ENCODE measurements at places on chromosomes 11 and 22.
A peak's percentile ranks its signal among the peaks of the same experiment; 100 is the strongest.

DNA sequence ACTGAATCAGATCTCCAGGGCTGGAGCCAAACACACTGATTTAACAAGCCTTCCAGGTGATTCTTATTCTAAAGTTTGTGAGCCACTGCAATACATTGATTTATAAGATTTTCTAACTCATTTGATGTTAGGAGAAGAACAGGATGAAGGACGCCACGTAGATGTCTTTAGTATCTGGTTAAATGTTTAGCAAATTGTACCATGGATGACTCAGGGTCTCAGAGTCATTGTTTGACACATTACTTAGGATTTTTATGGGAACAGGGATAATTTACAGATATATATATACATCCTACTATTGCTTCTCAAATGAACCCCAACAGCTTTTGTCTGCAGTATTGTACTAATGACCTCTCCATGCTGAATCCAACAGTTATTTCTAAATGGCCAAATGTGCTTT is 143.1 kb upstream of the DDI1 start:
- no peak for DNase-seq

DNA sequence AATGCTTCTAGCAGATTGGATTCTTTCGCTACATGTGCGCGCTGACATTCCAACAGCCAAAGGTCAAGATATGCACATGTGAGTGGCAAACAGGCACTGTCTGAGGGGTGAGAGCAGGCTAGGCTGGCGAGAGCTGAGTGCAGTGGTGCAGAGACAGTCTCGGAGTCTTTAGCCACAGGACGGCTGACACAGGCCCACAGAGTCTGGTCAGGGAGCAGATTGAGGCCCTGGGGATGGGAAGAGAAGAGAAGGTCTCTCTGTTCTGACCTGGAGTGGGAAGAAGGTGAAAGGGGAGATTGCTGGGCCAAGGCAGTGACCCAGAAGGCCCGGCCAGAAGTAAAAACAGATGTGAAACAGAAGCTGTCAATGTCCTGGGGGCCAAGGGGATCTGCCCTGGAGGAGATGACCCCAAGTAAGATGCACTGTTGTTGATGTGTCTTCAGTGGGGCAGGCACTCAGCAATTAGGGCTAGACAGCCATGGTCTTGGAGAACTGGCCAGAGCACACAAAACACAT is 197.8 kb downstream of the ETS1 start:
- no peak for DNase-seq

- no peak for DNase-seq
Observed at GRCh38 chr22:20463324-20464095, 25.9 kb upstream of the SCARF2 start.

- DNase-seq: no peak
Observed at GRCh38 chr11:44926036-44926435, 24.6 kb downstream of the TP53I11 start.

- DNase-seq: no peak
Observed at GRCh38 chr11:88337987-88338668, 592 bp upstream of the CTSC start.

DNA sequence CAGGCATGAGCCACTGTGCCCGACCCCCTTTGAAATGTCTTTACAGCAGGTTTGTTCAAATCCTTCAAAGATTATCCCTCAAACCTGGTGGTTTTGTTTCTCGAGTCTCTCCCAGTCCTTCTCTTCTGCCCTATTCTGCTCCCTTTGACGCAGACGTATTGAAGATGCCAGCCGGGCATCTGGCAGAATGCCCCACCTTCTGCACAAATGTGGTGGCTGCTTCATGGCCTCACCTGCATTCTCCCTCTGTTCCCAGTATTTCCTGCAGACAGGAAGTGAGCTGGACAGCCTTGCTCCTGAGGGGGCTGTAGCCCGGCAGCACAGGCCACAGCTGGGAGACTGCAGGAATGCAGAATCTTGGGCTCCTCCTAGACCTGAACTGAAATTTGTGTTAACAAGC is 4.8 kb upstream of the NAP1L4 start:
- no peak for DNase-seq

DNA sequence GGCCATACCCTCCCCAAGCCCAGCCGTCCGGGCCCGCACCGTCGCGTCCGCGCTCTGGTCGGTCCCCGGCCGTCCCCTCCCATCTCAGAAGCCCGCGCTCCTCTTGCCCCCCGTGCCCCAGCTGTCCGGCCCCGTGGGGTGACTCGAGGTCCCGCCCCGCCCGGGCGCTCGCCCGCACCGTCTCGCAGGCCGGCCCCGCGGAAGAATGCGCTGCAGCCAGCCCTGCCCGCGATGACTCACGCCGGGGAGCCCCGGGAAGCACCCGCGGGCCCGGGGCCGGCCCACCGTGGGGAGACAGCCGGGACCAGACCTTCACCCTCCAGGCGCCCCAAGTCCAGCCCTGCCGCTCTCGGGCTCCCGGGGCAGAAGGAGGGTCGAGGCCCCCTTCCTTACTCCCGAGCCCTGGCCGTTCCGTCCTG is 320 bp upstream of the PHLDA2 start:
- peak; percentile 22 for DNase-seq

GRCh38 chr11:20688761-20689160 is 19.4 kb downstream of the NELL1 start:
- DNase-seq: no peak

GRCh38 chr11:22337596-22338485 is at the start of gene SLC17A6:
Gene SLC17A6 (plus strand): TSS chr11:22338381. CDS start chr11:22338534, 153 bp downstream.
- peak; percentile 3 for DNase-seq

DNA sequence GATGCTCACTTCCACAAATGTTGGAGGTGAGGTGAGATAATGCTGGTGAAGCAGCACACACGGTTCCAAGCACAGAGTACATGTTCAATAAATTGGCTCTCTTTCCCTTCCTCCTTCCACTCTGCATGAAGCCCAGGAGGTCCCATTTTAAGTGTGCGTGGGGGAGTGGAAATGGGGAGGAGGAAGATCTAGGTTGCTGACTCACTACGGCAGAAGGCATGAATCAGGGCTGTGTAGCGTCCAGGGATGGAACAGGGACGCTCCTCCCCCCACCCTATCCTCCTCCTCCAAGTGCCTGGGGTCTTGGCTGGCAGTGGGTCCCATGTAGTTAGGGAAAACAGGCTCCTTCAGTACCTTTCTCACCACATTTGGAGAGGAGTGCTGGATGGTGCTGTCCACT is 44.2 kb downstream of the TRIM66 start:
- DNase-seq: no peak

- no peak for DNase-seq
Observed at GRCh38 chr11:107733518-107733917, 21.7 kb upstream of the SLN start.

- DNase-seq: no peak
Observed at GRCh38 chr22:29079218-29079901, 6.5 kb downstream of the KREMEN1 start.

DNA sequence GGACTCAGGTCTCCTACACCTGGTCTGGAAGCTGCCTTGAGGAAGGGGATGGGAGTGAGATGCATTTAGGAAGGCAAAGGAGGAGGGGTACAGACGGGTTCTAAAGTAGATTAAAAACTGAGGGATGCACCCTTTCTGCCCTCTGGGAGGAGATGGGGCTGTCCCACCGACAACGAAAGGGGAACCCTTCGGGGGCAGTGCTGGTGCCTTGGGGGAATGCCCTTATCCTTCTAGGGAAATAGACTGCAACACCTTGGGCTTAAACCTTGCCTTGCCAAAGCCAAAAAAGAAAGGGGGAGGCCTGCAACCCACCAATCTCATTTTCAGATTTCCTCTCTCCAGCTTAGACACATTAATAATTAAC is 89.8 kb downstream of the PLEKHA7 start:
- no peak for DNase-seq

GRCh38 chr11:60121264-60121663 is 32.8 kb downstream of the MS4A2 start:
- DNase-seq: no peak

Data from amniotic stem cell (primary cell).